AG04449 (cell line): ENCODE measurements at places on chromosomes 6 and 20.

DNA sequence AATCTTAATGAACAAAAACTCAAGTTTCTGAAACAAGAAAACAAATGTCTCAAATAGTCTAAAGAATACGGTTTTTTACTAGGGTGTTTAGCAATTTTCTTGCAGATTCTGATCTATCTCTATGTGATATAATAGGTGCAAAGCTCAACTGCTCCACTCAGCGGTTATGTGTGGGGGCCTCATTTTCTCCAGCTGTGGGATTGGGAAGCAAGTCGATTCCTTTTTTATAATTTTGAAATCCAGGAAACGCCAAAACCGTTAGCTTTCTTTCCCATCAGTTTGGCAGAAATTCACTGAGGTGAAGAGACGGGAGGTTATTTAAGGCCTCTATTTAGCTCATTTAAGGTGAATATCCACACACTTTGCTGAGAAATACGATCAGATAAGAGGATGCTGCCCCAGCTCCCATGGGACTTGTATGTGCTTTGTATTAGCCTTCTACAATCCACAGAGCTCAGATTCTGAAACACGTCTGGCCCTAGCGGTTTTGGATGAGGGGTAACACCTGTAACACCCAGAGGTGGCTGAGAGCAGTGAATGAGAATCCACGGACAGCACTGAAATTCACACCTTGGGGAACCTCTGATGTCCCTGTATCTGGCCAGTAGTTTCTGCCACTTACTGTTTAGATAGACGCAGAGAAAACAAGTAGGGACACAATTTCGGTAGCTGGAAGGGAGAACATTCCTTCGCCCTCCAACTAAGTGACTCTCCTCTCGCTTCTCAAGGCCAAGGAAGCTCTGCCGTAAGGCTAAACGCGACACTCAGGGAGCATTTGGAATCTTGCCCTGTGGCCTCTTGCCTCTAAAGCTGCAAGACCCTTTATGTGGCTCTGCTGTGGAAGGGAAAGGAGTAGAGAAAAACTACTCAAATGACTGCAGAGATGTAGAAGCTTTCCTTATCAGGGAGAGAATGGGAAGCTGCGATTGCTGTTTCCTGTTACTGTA is 6.5 kb upstream of the BCAS4 start:
- no peak for DNase-seq

DNA sequence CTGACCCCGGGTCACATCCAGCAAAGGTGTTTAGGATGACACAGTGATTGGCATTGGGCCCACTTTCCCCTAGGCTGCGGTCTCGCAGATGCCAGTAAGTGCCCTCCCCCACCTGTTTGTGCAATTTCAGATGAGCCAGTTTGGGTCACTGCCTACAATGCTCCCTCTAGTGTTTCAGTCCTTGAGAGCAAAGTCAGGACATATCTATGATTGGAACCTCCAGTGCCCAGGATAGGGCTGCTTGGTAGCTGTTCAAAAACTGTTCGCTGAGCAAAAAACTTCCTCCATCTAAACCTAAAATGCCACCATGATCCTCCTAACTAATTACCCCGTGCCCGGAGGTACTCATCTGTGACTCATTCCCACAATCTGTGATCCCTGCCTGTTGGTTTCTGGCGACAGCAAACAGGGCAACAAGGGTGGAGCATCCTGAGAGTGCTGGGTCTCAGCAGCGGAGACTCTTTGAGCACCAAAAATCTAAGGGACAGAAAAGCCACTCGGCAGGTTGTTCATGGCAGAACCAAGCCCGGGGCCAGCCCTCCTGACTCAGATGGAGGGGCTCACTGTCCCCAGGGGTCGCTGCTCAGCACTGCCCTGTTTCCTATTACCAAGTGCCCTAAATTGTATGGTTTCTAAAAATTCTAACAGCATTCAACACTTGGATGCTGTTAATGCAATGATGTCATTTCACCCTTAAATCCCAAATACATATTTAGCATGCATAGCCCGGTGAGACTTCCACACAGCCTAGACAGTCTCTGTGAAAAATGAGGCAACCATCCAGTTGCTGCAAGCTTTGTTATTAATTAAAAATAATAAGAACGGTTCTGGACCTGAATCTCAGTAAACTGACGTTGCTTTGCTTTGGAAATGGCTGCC is 5.0 kb downstream of the VSX1 start:
- DNase-seq: no peak

DNA sequence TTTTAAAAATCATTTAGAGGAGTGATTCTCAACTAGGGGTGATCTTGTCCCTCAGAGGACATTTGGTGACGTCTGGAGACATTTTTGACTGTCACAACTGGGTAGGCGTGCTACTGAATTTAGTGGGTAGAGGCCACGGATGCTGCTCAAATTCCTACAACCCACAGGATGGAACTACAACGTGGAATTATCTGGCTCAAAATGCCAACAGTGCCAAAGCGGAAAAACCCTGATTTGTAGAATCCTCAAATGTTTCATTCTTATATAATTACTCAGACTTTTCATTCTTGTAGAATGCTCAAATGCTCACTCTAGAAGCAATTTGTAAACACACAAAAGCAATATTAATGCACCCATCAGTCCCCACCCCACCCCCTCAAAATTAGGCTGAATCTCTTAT is 229.8 kb downstream of the ZMYND8 start:
- peak; percentile 47 for DNase-seq

- no peak for DNase-seq
Measured at GRCh38 chr6:122832459-122832858, 43.4 kb downstream of the SMPDL3A start.

DNA sequence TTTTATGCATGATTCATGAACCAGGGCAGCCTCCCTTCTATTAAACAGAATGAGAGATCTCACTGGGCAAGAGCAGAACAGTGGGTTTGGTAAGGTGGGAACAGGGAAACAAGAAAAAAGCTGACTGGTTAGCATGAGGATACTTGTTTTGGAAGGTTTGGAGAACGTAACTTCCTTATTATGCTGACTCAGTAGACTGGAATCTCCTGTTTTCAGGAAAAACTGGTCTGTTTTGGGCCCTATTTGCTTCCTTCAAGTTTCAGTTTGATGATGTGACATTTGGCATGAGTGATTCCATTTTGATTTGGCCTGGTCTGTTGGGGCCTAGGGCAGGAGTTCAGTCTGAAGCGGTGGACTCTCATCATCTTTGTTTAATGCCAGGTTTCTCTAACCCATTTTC is 172.0 kb downstream of the MYLK4 start:
- DNase-seq: no peak

DNA sequence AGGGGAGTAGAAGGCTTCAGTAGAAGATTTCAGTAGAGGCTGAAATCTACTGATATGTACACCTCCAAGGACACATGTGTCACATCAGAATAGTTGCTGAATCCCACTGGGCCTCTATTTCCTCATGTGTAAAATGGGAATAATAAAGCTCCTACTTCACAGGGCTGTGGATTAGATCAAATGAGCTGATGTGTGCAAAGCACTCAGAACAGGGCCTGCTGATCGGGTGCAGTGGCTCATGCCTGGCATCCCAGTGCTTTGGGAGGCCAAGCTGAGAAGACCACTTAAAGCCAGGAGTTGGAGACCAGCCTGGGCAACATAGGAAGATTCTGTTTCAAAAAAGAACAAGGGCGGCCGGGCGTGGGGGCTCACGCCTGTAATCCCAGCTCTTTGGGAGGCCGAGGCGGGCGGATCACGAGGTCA is 8.1 kb upstream of the AP5S1 start:
- no peak for DNase-seq

- no peak for DNase-seq
Measured at GRCh38 chr20:49397525-49397924, 84.9 kb downstream of the KCNB1 start.

- no peak for DNase-seq
Measured at GRCh38 chr6:139584599-139584998, 210.2 kb upstream of the CITED2 start.

DNA sequence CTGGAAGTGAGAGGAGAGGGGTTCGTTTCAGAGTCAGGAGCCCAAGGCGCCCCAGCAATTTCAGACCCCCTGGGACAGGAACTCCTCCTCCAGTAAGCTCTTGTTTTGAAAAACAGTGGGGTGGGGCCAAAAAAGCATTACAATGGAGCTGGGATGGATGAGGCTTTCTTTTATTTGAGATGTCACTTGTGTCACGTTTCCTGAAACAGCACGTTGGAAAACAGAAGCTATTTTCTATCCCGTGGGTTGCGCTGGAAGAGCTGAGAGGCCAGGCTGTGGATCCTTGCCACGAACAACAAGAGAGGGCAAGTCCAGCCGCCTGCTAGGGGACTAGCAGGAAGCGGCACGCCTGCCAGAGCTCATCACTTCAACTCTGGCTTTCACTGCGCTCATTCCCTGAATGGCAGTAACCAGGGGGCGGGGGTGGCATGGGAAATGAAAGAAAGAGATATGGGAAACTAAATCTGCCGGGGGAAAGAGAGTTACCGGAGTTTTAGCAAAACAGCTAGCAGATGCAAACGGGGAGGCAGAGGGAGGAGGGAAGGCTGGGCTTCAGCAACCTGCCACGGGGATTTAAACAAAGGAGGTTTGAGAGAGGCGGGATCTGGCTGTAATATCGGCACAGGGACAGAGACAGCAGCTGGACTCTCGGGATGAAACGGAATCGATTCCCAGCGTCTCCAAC is 34.6 kb downstream of the GCNT2 start:
- DNase-seq: no peak

- DNase-seq: no peak
Measured at GRCh38 chr20:57259938-57260921, 6.2 kb downstream of the BMP7 start.

DNA sequence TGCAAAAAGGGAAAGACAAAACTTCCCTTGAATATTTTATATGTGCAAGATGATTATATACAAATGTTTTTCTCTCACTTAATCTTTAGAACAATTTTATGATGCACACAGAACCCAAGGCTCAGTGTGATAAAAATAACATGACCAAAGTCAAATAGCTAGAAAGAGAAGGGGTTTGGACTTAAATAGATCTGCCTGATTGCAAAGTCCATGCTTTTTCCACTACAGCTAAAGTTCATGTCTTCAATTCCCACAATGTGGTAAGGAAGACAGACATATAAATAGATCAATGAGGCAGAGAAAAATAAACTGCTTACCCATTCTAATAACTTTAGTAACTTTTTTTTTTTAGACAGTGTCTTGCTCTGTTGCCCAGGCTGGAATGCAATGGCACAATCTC is 143.8 kb downstream of the CDK19 start:
- no peak for DNase-seq

GRCh38 chr6:78629154-78629721 is 238.1 kb upstream of the IRAK1BP1 start:
- no peak for DNase-seq

DNA sequence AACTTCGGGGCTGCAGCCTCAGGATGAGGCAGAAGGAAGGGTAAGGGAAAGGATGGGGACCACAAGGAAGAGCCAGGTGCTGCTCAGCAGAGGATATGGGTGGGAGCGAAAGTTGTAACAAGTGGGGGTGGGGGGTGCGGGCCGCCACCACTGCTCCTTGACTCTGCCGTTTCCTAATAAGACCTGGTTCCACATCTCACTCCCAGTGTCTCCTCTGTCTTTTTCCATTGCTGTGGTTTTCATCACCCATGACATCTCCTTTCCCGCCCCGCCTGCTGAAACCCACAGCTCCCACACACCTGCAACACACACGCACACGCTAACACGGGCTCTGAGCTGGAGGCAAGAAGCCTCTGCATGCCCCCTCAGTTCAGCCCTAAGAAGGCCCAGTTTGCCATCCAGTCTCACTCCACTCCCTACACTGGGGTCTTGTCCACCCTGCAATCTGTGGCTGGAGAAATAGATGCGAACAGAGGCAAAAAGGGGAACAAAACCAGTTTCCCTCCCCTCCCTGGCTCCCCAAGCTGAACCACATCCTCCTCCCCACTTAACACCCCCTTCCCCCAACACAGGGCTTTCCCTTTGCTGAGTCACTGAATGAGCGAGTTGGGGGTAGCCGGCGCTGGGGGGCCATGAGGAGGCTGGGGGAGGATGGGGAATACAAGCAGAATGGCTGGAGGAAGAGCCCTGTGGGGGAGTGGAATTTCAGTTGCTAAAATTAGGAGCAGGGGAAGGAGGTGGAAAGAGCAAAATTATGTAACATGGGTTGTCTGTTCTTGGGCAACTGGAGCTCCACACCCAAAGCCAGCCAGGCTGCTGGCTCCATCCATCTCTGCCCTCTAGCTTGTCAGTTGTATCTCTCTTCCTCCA is 11.5 kb downstream of the NFKBIL1 start:
- DNase-seq: no peak

DNA sequence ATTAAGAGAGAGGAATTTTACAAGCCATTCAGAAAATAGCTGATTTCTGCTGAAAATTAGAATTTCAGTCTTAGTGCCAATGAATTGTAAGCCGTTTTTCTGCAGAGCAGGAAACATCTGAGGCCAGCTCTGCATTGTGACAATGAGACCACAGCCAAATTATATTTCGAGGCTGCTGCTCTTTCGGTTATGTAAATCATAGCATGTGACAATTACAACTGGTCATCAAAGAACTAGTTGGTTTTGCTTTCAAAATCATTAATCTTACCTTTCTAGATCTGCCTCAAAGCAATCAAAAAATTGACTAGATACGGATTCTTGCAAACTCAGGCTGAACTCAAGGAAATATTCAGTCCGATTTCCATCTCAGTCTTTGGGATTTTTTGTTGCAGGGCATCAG is 33.4 kb upstream of the INSM1 start:
- DNase-seq: no peak

GRCh38 chr6:87692086-87692485 is 9.9 kb downstream of the AKIRIN2 start:
- no peak for DNase-seq

GRCh38 chr6:123869334-123869733 is 65.7 kb downstream of the NKAIN2 start:
- no peak for DNase-seq
